ENCODE measurements at places on chromosomes 6 and 20.

GRCh38 chr6:29813809-29814208, 13.8 kb upstream of the HLA-G start:
- DNase-seq = no peak

- no peak for DNase-seq
These were observed 121.5 kb downstream of the DNAH8 start for GRCh38 chr6:38836585-38836984.

GRCh38 chr20:10805764-10806163, 132.0 kb upstream of the JAG1 start:
- DNase-seq = no peak

- DNase-seq = no peak
These were observed 65.8 kb downstream of the SHPRH start for GRCh38 chr6:145898376-145898775.

DNA sequence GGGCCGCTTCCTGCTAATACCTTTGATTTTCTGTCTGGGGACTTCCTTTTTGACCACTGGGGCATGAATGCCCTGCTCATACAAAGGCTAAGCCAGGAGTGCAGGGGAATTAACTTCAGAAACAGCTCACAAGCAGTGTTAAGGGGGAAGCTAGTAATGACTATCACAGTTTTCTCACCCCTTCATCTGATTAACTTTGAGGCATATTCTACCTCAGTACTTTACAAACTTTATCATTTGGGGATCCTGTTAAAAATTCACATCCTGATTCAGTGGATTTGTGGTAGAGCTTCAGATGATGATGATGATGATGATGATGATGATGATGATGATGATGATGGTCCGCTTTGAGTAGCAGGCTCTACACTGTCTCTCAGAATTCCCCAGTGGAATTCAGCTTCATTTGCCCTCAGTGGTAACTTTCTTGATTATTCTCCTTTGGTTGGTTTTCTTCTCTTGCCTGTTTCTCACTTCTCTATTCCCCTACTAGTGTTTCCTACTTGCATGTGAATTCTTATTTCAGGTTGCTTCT, 78.4 kb upstream of the TMEM170B start:
- DNase-seq = no peak

- DNase-seq = no peak
These were observed 112.8 kb downstream of the HFE start for GRCh38 chr6:26199773-26200764.

DNA sequence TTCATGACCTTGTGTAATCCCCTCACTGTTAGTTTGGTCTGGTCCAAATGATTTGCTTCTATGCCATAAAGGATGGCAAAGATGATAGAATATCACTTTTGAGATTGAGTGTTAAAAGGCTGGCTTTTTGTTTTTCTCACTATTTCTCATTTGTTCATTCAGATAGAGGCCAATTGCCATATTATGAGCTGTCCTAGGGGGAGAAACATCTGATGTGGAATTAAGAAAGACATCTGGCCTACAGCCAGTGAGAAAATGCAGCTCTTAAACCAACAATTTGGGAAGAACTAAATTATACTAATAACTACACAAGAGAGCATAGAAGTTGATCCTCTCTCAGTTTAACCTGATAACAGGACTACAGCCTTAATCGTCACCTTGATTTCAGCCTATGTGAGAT, 1668.6 kb downstream of the GRIK2 start:
- no peak for DNase-seq

DNA sequence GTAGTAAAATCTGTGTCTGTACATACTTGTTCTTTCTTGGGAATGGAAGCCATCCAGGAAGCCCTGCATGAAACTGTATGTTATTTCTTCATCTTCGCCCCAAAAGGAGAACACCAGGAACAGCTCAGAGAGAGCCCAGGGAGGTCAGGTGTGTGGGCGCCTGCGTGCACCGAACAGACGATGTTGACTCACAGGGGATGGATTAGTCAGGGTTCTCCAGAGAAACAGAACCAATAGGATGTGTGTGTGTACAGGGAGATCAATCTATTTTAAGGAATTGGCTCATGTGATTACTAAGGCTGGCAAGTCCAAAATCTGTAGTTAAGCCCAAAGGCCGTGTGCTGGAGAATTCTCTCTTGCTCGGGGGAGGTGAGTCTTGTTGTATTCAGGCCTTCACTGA, 45.7 kb downstream of the RNASET2 start:
- no peak for DNase-seq

DNA sequence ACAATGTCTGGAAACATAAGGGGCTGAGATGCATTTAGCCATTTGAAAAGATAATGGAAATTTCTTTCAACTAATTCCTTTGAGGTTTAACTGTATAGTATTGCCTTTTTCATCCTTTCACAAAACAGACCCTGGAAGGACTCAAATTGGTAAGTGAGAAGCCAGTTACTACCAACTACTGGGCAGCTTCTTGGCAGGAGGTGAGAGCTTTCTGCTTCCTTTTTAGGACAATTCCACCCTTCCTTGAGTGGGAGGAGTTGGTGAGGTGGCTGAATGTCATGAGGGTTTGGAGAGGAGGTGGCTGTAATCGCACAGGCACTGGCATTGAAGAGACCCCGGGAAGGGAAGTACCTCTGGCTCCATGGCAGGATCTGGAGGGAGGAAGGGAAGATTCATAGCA, 341.1 kb downstream of the NRN1 start:
- no peak for DNase-seq

- DNase-seq = no peak
These were observed 22.8 kb upstream of the BHLHE23 start for GRCh38 chr20:63029358-63030121.

- no peak for DNase-seq
These were observed 94.8 kb upstream of the PHACTR1 start for GRCh38 chr6:12621754-12622153.

DNA sequence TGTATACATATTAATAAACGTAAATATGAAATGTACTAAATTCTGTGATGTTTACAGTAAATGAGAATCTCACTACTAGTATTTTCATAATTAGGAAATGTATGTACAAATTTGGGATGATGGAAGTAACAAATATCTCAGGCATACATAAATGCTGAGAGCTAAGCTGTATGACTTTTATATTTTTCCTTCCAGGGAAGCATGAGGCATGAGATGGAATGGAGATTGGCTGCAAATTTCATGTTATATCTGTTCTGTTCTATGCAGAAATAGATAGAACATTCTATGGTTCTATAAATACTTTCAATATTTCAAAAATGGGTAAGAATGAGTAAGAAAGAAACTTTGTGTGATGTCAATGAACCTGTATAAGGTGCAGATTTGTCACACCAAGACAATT, 335.2 kb downstream of the KHDRBS2 start:
- no peak for DNase-seq

DNA sequence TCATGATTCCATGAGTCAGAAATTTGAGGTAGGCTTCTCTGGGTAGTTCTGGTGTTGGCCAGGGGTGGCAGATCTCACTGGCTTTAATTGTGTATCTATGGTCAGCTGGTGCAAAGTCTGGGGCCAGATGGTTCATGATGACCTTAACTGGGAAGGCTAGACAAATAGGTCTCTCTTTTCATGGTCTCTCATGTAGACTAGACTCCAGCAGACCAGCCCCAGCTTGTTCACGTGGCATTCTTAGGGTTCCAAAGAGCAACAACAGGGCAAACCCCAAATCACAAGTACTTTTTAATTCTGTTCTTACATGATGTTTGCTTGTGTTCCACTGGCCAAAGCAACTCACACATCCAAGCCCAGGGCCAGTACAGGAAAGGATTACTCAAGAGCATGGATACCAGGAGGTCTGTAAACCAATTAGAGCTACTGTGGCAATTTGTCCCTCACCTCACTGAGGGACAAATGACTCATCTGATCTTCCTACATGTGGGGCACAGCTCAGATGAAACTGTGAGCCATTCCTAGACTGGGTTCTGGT, 79.5 kb upstream of the PBOV1 start:
- DNase-seq = no peak

- no peak for DNase-seq
These were observed 113.1 kb downstream of the C6orf58 start for GRCh38 chr6:127690092-127690491.

GRCh38 chr20:31713312-31714273, 9.1 kb downstream of the BCL2L1 start:
- DNase-seq = no peak

DNA sequence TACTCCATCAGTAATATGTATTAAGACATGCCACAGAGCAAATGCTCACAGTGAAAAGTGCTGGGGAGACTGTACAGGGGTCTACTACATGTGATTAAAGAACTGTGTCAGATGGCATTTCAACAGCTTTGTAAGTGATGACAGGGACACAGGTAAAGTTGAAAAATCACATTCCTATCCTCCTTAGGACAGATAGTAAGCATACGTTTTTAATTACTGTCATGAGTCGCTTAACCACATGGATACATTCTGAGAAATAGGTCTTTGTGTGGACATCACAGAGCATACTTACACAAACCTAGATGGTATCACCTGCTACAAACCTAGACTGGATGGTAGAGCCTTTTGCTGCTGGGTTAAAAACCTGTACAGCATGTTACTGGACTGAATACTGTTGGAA, 645.8 kb upstream of the AGPAT4 start:
- no peak for DNase-seq

- DNase-seq = no peak
These were observed 189.4 kb downstream of the DLL1 start for GRCh38 chr6:170101281-170102035.

GRCh38 chr6:38413102-38413800, 226.5 kb downstream of the BTBD9 start:
- DNase-seq = no peak

- no peak for DNase-seq
These were observed 375.4 kb upstream of the HS3ST5 start for GRCh38 chr6:114718186-114718585.

- no peak for DNase-seq
These were observed 61.2 kb upstream of the SIRPG start for GRCh38 chr20:1718604-1719384.

- DNase-seq = no peak
These were observed at the start of gene KCNS1 for GRCh38 chr20:45100563-45101245. Gene KCNS1 (minus strand): TSS chr20:45101127. CDS start chr20:45099236, 1,891 bp downstream.

DNA sequence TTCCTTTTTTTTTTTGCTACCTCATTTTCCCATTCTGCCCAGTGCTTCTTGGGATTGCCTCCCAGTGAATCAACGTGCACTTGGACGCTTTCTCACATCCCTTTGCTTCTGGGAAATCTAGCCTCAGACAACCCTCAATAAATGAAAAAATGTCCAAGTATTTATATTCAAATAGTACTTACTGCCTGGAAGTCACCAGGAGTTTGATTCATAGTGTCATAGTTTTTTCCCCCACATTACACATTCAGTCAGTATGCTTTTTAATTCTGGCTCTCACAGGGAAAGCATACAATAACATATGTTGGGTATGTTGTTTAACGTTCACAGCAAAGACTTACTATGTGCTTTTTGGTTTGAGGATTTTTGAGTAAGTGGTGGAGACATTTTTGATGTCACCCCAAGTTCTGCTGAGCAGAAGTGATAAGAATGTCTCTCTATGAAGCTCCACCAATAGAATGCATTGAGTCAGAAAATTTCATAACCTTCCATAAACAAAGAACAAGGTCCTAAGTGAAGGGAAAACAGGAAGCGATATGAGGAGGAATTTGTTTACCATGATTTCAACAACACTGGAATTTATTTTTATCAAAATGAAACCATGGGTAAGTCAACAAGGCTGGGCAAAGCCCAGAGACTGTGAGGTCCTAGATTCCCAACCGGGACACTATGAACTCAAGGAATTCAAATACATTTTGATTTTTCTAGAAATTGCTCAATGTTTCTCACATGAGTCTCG, 301.2 kb upstream of the BMP2 start:
- DNase-seq = no peak

GRCh38 chr6:122778985-122779661, 393 bp upstream of the FABP7 start:
- no peak for DNase-seq

DNA sequence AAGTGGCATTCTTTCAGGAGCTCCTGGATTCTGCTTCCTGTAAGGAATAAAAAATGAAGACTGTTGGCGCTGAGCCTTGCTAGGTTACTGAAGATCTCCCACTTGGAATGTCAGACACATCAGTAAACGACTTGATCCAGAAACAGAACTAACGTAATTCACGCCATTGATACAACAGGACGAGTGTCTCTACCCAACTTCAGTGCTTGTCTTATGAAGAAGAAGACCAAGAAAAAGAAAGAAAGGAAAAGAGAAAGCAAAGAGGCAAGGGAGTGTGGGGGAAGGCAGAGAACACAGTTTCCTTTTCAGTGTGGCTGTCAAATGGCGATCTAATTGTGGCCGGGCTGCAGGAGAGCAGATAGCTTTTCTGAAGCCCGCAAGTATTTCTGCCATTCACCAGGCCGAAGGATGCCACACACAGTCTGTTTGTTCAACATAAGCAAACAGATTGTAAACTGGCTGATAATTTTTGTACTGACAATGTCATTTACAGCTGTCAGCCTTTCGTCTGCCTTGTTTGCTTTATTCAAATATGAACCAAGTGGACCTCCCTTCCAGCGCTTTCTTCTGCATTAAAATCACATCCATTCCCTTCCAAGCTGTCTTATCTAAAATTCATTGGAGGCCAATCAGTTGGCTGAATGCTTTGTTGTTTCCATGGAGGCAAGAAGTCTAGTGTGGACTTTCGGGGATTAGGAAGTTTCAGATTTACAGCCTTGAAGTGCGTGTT, 180.6 kb downstream of the FOXA2 start:
- DNase-seq = no peak

DNA sequence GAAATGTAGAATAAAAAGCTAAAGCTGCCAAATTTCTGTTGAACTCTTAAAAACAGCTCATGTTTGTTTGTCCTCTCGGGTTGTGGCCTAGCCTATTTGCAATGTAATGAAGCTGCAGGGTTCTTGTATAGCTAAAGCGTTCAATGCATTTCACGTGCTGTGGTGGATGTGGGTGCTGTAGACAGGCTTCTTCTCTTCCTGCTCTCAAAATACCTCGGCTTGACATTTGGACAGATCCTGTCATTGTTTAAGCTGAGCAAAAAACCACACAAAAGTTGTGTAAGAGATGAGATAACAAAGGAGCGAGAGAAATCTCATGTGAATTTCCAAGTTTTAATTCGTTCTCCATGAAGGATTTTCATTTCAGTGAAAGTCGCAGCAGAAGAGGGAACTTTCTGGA, 196.3 kb upstream of the UST start:
- no peak for DNase-seq

DNA sequence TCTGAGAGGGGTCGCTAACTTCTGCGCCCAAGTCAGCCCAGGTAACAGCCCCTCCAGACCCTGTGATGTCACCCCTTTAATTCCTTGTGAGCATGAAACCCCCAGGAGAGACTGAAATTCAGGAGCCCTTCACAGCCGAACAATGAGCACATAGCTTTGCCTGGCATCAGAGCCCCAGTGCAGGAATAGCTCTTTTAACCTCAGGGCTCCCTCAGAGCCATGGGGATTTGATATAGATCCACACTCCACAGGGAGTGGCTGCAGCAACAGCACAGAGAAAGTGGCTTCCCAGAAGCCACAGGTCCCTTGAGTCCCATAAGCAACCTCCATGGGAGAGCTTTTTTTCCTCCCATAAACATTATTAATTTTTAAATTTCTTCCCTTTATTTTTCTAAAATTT, 150.0 kb upstream of the MARCKS start:
- DNase-seq = no peak
